ENCODE measurements at places on chromosomes 3 and 15. TPM values are rescaled to one million over a fixed set of nuclear protein-coding genes. Genes with fewer than 3 reads are reported as not detected.

GRCh38 chr3:100532411-100532810 lies 40.0 kb downstream of the TMEM45A start:
- DNase-seq = no peak

DNA sequence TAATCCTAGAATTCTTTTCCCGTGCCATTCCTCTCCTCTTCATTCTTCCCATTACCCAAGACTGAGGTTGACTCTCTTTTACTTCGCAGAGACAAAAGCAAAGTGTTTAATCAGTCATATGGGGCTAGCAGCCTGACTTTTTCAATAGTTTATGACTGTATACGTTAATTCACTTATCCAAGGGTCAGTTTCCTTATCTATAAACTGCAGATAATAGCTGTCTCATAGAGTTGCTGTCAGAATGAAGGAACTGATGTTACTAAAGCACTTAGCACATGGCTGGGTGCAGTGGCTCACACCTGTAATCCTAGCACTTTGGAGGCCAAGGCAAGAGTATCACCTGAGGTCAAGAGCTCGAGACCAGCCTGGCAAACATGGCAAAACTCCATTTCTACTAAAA lies 43.5 kb upstream of the ULK4 start:
- no peak for DNase-seq

DNA sequence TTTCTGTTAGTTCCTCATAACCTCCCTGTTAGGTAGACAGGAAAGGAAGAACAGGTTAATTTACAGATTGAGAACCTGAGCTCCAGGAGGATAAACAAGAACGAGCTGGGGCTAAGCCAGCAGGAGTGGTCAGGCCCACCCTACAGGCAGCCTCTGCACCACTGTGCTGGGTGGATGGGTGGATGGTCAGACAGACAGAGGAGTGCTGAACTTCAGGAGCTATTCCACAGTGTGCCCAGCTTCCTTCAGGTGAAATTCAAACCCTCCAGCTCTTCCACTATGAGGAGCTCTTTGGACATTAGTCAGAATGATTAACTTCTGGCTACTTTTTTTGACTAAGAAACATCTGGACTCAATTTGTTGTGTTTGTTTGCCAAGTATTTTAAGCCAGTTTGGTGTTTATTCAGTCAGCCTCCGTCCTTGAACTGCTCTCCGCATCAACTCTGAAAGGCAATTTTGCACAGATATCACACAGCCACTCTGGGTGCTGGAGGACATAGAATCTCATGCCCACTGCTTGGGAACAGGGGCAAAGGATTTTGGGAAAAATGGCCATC lies 361.9 kb downstream of the CLSTN2 start:
- peak; percentile 31 for DNase-seq

Gene ATP8B4
- 2.5 TPM for polyA plus RNA-seq

- no peak for DNase-seq
Measured at GRCh38 chr3:174822320-174822719, 36.8 kb upstream of the NAALADL2 start.

- DNase-seq = no peak
Measured at GRCh38 chr15:38885471-38885952, 320.9 kb upstream of the RASGRP1 start.

DNA sequence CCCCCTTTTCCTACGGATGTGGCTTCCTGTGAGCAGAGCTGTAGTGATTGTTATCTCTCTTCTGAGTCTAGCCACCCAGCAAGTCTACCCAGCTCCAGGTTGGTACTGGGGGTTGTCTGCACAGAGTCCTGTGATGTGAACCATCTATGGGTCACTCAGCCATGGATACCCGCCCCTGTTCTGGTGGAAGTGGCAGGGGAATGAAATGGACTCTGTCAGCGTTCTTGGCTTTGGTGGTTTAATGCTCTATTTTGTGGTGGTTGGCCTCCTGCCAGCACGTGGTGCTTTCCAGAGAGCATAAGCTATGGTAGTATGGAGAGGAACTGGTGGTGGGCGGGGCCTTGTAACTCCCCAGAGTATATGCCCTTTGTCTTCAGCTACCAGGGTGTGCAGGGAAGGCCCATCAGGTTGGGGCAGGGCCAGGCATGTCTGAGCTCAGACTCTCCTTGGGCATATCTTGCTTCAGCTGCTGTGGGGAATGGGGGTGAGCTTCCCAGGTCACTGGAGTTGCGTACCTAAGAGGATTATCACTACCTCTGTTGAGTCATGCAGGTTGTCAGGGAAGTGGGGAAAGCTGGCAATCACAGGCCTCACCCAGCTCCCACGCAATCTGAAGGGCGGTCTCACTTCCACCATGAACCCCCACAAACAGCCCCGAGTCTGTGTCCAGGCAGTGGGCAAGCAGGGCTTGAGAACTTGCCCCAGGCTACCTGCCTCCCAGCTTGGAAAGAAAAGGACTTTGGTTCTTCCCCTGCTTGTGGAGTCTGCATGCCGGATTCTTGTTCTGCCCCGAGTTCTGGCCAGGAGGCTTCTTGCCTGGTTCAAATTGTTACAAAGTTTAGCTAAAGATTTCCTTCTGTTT lies 9.0 kb upstream of the ADGRG7 start:
- no peak for DNase-seq

- DNase-seq = no peak
Measured at GRCh38 chr3:16190704-16191103, 16.2 kb downstream of the GALNT15 start.

DNA sequence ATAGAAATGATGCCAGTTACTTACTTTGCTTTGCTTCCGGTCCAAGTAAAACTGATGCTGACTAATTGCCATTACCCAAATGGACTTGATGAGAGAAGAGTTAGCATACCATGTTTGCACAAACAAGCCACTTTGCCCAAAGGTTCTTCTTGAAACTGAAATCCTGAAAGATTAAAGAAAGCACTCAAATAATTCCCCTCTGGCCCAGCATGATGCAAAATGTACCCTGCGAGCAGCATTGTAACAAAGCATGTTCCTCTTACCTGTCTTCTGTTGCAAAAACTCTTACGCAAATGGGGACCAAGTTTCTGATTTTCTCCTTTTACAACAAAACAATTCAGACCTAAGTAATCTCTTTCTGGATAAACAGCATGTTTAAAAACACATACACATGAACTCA lies 74.5 kb upstream of the LMOD3 start:
- no peak for DNase-seq

- no peak for DNase-seq
Measured at GRCh38 chr3:126677862-126678503, 23.1 kb upstream of the TXNRD3 start.

GRCh38 chr15:85671156-85671555 lies 123.6 kb downstream of the KLHL25 start:
- no peak for DNase-seq

GRCh38 chr3:76768912-76769311 lies 271.0 kb upstream of the ROBO2 start:
- DNase-seq = no peak

GRCh38 chr3:114411190-114411668 lies 117.4 kb downstream of the TIGIT start:
- no peak for DNase-seq

DNA sequence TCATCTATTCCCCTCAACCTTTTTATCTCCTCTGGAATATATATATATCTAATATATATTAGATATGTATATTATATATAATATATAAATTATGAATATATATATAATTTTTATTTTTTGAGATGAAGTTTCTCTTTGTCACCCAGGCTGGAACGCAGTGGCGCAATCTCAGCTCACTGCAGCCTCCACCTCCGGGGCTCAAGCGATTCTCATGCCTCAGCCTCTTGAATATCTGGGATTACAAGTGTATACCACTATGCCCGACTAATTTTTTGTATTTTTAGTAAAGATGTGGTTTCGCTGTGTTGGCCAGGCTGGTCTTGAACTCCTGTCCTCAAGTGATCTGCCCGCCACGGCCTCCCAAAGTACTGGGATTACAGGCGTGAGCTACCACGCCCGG lies 22.2 kb downstream of the PXYLP1 start:
- no peak for DNase-seq

GRCh38 chr3:127287840-127288239 lies at the start of gene PRR20G:
PRR20G (minus strand) TSS chr3:127288046; CDS start chr3:127287365, 681 bp downstream.
- no peak for DNase-seq

Gene LPCAT4
- polyA plus RNA-seq = 44.6 TPM

Gene GUCA1C
- polyA plus RNA-seq = 0.41 TPM

- no peak for DNase-seq
Measured at GRCh38 chr15:70186152-70186551, 88.4 kb upstream of the TLE3 start.

- no peak for DNase-seq
Measured at GRCh38 chr15:31586841-31587240, 260.2 kb downstream of the KLF13 start.

DNA sequence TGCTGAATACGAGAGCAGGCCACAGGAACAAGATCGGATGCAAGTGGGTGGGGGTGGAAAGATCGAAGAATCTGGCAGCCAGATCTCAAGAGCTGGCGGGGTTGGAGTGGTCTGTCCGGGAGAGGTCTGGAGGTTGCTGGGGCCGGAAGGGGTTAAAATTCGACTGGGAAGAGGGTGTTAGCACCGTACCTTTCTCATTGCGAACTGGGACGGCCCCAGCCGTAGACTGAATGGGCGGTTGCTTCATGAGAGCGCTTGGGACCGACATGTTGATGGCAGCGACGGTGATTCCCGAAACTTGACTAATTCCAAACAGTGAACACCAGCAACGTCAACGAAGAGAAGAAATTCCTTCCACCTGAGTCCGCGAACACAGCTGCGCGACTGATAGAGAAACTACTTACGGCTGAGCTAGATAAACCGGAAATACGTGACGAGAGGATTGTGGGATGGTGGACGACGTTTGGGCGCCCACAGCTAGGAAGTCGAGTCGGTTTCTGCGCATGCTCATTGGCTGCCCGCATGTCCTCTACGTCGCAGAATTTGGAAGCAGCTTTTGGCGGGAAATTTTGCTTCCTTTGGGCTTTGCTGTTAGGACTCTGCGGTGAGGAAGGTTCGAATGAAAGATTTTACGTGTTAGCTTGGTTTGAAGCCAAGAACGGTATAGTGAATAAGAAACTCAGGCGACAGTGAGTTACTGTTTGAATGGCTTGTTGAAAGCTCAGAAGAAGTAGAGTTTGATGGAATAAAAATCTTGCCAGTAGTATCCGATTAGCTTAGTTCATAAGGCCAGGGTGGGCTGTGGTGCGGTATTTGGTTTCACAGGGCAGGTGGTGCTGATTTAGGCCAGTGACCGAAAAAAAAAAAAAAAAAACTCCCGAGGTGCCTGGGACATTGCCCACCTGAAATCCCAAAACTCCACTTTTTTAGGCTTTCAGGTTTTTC lies at the start of gene MFAP1:
MFAP1 (minus strand) TSS at position 389 of the 945 bp plus-strand sequence; CDS start at position 268, 121 bp downstream.
- peak; percentile 93 for DNase-seq

Gene TTLL13
- not detected for polyA plus RNA-seq

GRCh38 chr3:178593786-178594185 lies 57.5 kb downstream of the KCNMB2 start:
- DNase-seq = no peak

GRCh38 chr15:68311464-68311835 lies 33.9 kb downstream of the FEM1B start:
- DNase-seq = no peak

DNA sequence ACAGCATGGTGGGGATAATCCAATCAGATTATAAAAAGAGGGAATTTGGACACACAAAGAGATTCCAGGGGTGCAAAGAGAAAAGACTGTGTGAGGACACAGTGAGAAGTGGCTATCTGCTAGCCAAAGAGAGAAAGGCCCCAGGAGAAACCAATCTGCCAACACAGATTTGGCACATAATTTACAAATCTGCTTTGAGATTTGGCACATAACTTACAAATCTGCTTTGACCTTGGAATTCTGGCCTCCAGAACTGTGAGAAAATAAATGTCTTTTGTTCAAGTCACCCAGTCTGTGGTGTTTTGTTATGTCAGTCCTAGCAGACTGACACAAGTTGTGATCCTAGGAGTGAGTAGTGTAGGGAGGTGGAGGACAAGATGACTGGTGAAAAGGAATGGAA lies 3.5 kb upstream of the TM4SF18 start:
- DNase-seq = no peak

DNA sequence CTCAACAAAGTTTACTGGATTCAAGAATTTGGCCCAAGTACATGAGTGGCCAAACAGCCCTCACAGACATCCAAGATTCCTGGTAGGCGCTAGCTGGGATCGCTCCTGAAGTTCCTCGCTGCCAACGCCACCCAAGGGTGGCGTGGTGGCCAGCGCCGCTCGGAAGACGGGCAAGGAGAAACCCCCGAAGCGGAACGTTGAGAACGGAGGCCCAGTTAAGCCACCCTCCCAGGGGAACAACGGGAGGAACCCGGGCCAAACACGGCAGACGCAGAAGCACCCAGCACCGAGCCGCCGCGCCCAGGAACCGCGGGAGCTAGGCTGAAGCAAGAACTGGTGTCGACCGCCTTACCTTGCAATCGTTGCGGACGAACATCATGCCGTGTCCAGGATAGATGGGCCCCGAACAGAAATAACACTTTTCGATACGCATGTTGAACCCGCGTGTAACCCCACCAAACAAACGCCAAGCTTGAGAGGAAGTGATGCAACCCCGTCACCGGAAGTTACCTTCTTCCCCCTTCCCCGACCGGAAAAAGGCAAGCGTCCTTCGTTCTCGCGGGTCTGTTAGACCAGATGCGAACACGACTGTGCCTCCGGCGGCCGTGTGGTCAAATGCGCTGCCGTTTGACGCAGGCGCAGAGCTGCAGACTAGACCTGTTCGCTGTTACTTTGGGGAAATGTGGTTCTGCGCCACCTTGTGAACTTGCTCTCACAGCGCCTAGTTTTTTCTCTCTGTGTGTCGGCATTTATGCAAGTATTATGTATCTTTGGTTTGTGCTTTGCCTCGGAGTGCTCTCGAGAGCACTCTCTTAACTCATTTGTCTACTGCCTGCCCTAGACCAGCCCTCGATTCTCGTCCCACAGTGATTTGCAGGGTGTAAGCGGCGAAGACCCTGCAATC lies at the start of gene RSL24D1:
RSL24D1 (minus strand) TSS at position 484 of the 904 bp plus-strand sequence; CDS start at position 433, 51 bp downstream.
- DNase-seq = peak; percentile 98

DNA sequence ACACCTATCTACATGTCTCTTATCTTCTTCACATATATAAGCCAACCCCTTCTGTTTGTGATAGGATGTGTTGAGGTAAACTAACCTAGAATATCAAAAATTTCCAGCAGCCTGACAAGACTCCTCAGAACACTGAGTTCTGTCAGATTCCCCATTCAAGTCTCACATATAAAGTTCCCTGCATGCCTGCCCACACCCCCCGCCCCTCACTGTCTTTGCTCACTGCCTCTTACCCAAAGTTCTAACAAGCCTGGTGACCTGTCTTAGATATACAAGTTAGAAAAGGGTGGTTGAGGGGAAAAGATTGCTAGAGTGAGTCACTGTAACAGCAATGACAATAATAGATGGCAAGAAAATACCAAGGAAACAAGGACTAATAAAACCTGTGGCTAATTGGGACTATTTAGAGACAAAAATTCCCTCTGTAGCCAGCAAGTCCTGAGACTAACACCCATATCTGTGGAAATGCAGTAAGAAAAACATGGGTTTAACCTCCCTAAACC lies 40.1 kb downstream of the FBXO22 start:
- DNase-seq = no peak

Measured in right renal pelvis (tissue), 4 donors.